CD4-positive, alpha-beta T cell treated with Interleukin-21 for 1 hour (primary cell): ENCODE measurements at places on chromosomes 3 and 15.

DNA sequence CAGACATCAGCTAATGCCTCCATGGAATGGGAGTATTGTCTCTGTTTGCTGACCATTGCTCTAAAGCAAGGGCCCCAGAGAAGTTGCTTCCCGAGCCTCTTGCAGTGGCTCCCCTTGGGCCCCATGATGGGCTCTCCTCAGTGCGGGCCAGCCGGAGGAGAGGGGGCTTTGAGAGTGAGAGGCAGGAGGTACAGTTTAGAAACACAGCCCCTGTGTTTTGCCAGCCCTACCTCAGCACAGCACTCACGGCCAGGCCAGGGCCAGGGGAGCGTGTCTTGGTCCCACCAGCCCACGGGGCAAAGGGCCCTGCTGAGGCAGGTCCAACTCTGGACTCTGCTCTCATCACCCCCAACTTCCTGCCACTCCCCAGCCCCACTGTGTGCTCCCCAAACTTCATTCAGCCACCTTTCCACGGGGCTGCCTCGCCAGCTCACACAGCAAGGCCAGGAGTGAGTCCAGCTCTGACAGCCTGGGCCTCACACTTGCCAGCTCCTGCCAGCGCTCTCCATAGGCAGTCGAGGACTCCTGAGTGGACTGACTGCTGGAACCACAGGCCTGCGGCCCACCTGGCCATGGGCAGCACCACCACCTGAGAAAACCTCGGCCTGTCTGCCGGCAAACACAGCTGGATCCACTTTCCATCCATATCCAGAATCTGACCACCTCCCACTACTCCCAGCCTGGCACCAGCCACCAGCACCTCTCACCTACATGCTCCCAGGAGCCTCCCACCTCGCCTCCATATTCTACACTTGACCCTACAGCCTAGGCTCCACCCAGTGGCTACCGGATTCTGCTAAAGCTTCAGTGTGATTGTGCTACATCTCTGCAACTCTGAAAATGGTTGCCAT, 99.0 kb downstream of the TLE3 start:
- no peak for DNase-seq

- DNase-seq, result no peak
Observed at GRCh38 chr15:70503073-70503745, 260.1 kb downstream of the UACA start.

GRCh38 chr3:56308471-56308870, 159.8 kb downstream of the ERC2 start:
- DNase-seq, result no peak

DNA sequence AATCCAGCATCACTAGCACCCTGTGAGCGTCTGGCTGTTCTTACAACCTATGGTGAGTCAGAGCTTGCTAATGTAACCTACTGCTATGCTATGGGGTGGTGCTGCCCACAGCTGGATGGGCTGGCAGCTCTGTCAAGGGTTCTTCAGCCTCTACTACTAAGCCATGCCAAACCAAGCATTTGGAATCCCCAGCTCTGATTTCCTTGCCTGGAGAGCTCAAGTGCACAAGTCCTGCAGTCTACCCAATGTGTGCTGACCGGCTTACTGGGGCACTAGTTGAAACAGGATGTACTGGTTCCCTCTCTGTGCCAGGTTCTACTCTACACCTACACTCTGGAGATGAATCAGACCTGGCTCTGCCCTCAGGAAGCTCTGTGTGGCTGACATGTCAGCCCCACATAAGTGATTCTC, 4.2 kb downstream of the TEX264 start:
- DNase-seq, result no peak

DNA sequence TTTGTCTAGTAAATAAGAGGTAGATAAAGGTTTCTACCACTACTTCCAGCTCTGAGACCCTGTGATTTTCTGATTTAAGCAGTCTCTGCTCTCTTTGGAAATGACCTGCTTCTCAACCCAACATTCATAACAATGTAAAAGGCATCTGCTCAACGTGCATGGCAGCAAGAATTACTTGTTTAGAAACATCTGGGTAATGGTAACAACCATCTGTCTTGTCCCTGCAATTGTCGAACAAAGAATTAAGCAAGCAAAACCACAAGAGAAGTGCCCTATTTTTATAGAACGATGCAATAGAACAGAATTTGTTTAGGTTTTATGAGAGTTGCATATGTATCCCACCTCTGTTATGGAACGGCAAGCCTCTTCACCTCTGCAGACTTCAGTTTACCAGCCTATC, 7.1 kb upstream of the FSIP1 start:
- no peak for DNase-seq

DNA sequence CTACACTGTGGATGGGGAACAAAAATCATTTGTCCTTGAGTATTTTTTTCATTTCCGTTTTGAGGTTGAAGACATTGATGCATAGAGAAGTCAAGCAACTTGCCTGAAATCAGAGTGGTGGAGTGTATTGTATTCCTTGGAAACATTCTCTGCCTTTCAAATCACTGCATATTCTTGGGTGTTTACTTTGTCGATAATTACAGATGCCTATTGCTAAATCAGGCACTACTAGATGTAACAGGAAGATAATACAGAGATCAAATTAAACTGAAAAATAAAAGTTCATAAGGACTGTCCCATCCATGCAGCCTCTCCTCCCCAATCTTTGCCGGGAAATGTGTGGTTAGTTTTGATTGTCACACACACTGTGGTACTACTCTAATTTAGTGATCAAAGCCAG, 37.4 kb upstream of the VEPH1 start:
- DNase-seq, result no peak

- DNase-seq, result no peak
Observed at GRCh38 chr3:111906656-111907055, 47.6 kb downstream of the PHLDB2 start.

DNA sequence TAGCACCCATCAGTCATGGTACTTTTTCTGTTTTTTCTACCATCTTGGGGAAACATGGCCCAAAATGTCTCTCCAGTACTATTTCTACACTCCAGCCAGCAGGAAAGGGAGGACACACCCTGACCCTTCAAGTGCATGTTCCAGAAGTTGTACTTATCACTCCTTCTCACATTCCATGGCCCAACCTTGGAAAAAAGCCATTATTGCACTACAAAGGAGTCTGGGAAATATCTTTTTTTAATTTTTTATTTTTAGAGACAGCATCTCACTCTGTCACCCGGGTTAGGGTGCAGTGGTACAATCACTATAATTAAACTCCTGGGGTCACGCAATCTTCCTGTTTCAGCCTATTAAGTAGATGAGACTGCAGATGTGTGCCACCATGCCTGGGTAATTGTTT, 100.0 kb upstream of the PPP2R3A start:
- DNase-seq, result no peak

GRCh38 chr15:57427367-57427821, 51.1 kb downstream of the CGNL1 start:
- DNase-seq, result no peak

GRCh38 chr15:65204931-65205660, 6.2 kb downstream of the CILP start:
- no peak for DNase-seq

- DNase-seq, result no peak
Observed at GRCh38 chr15:66254089-66254950, 770 bp upstream of the MEGF11 start.

GRCh38 chr3:55746808-55747413, 259.8 kb upstream of the WNT5A start:
- no peak for DNase-seq

GRCh38 chr15:48720646-48721045, 75.1 kb upstream of the FBN1 start:
- no peak for DNase-seq

DNA sequence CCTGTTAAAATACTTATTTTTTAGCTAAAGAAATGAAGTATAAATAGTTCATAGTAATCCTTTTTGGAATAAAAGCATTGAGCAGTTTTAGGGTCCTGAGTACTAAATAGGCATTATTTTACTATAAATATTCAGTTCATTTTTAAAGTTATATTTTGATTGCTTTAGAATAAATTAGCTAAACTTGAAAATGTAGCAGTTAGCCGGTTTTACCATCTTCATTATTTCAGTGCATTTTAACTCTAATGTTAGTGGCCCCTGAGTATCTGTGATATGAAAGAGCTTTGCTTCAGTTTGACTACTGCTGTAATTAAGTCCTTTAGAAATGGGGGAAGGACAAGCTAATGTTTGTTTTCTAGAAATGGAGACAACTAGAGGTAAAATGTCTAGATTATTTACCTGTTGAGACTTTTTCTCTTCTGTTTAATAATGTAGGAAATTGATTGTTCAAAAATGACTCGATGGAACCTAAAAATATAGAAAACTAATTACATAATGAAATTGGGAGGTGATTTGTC, 3.6 kb downstream of the SMC4 start:
- DNase-seq, result no peak

DNA sequence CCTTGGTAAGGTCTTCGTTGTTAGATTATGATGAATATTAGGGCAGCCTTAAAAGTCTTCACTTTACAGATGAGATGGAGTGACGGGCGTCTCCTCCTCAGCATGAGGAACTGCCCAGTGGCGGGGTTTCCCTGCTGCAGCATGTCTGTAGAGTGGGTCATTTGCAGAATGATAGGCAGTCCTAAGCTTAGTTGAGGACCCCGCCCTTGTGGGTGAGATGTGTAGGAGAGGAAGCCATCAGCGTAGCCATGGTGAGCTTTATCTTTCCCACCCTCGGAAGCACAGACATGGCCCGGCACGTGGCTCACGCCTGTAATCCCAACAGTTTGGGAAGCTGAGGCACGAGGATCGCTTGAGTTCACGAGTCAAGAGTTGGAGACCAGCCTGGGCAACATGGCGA, 877 bp downstream of the NIT2 start:
- peak; percentile 23 for DNase-seq

DNA sequence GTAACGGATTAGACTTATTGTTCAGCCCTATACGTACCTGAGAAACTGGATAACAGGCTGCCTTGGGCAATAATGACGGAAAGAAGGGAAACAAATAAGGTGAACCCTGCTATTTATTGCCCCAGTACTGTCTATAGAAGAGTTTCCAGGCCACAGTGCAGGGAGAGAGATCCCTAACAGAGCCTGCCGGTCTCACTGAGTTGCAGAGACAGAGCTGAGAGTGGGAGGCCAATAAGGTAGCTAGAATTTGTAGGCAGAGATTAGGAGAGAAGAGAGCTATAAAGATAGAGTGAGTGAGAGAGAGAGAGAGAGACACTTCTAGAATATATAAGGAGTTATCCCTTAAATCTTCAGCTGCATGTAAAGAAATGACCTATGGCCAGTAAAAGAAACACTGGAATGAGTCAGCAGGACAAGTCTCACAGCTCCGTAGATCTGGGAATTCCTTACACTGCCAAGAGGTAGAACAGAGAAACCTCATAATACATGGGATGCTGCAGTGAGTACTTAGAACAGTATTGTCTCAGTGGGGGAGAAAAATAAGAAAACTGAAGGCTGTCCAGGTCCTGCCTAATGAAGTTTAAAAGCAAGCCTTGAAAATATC, 51.8 kb downstream of the ST3GAL6 start:
- no peak for DNase-seq

DNA sequence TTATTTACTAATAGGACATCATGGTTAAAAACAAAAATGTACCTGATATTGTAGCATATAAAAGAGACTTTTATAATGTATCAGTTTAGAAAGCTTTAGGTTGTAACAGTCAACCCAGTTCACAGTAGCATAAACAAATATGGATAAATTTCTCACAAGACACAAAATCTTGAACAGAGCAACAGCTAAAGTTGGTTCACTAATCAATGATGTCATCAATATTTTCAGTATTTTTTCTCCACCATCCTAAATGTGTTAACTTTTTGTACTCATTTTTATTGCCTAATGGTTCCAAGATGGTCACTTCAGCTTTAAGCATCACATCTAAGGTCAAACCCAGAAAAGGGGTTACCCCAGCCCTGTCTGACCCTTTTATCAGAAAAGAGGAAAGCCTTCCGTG, 21.2 kb upstream of the NRG4 start:
- DNase-seq, result no peak

DNA sequence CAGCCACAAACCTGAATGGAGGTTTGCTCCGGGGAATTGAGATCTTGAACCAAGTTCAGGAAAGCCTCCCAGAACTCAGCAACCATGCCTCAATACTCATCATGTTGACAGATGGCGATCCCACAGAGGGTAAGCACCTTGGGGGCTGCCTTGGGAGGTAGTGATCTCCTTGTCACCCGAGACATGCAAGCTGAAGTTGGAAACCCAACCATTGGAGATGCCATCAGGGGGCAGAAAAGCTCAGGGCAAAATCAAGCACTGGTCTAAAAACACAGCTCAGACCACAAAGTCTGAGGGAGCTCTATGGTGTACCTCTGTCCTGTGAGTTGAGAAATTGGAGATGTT, 5.8 kb downstream of the ITIH1 start:
- DNase-seq, result no peak

DNA sequence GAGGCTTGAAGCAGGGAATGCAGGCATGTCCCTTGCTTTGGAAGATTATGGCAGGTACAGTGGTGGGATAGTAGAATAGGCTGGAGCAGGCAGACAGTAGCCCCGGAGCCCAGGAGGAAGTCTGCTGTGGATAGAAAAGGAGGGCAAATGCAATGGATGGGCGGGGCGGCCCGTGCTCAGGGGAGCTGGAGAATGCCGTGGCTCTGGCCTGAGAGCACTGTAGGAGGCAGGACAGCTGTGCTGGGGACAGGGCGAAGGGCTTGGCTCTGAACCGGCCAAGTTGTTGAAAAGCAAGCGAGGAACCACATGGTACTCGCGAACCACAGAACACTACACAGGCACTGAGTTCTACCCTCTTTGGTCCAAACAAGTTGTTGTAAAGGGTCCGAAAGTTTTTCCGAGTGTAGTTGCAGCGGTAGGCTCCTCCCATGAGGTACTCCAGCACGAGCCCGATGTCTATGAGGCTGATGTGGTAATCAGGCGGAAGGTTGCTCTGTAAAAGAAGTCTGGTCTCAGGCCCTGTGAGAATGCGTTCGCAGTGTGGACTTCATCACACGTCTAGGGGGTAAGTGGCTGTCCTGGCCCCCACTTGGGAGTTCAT, 54.7 kb downstream of the TRPM1 start:
- no peak for DNase-seq

DNA sequence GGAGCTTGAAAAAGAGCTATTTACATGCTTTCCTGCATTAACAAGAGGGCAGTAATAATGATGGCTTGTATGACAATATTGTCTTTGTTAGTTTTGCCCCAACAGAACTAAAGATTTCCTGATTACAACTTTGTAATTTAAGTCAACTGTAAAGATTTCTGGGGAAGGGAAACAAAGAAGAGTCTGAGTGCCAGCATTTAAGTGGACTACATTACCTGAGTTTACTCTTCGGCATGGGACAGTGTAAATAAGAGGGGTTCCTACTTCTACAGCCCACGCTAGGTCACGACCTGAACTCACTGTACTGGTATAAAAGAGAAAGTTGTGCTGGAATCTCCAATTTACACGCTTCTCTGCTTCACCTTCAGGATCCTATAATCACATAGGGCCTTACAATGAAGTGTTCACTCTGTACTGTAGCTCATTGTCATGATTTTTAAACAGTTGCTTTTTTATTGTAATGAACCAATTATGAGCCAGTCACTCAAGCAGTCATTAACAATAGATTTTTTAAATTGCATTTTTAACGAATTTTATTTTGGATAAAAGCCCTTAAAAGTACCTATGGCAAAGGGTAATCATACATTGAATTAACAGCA, 39.6 kb downstream of the DPH6 start:
- no peak for DNase-seq
